ENCODE measurements at places on chromosomes 3 and 15.
A peak's percentile ranks its signal among the peaks of the same experiment; 100 is the strongest.

GRCh38 chr3:171694888-171695287, 115.4 kb downstream of the PLD1 start:
- DNase-seq, result no peak

DNA sequence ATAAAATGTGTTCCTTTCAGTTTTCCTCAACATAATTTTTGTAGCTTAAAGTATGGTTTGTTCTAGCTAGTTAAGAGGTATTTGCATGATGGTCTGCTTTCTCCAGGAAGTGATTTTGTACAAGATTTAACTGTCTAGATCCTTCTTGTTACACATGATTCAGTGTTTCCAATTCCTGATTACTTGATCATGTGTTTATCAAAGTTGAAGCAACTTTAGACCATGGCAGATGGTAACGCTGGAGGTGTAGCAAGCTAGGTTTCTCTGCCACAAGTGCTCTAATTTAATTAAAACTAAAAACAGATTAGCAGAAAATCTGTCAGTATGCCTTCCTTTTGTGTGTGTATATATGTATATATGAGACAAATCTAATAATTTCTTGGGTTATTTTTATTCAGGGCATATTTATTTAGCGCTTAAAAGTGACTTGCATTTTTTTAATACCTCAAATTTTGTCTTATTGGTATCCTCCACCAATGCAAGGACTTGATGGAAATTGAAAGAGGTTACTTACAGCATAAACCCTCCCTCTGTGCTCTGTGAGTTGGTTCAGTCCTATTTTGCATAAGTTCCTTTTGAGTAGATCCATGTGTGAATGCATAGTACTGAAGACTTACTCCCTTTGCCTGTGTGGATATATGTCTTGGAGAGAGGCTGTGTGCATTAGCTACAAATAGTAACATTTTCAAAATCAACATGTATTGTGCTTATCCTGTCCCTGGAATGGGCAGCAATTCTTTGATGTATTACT, 157.3 kb upstream of the CGNL1 start:
- peak; percentile 12 for DNase-seq

- no peak for DNase-seq
Observed at GRCh38 chr15:65653801-65654521, 32.2 kb downstream of the SLC24A1 start.

DNA sequence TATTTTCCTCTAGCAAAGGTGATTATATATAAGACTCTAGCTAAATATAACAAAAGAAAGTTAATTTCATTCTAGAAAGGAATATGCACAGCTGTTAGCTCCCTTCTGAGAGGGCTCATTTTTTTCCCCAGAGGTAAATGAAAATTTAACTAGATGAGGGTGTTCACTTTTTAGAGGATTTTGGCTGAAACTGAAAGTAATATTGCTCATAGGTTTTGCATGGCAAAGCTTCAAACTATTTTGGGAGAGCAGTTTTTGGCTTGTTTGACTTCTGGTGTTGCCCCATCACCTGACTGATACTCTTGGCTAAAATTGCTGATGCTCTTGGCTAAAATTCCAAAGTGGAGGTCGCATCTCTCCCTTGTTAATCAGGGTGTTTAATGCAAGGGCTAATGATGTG, 311.9 kb downstream of the EDEM1 start:
- no peak for DNase-seq

- no peak for DNase-seq
Observed at GRCh38 chr15:74431645-74432044, 2.1 kb downstream of the SEMA7A start.

- DNase-seq, result no peak
Observed at GRCh38 chr3:13629644-13630043, 80.7 kb downstream of the FBLN2 start.

- no peak for DNase-seq
Observed at GRCh38 chr3:105360003-105360402, 6.7 kb upstream of the ALCAM start.

- DNase-seq, result peak; percentile 83
Observed at GRCh38 chr3:183260167-183260904, 7.3 kb downstream of the B3GNT5 start.

DNA sequence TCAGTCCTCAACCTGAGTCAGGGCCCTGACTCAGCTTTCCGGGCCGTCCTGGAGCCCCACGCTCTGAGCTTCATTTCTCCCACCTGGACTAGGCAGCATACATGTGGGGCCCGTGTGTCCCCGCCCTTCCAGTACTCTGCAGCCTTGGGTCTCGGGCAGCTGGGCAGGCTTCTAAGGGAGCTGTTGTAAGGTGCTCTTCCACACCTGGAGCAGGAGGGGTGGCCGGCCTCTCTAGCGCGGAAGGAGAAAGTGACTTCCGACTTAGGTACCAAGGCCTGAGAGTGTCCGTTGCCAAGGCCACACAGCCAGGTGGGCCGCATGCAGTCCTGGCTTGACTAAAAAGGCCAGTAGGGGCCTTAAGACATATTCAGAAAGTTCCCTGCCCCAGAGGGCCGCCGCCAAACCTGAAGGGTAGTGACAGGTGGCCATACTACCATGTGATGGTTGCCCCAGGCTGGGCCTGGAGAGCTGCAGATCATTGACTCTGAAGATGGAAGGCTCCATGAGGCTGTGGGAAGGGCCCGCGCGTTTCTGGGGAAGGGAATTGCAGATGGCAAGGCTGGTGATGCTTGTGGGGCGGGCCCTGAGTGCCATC, 9.4 kb upstream of the SEMA3B start:
- DNase-seq, result no peak

DNA sequence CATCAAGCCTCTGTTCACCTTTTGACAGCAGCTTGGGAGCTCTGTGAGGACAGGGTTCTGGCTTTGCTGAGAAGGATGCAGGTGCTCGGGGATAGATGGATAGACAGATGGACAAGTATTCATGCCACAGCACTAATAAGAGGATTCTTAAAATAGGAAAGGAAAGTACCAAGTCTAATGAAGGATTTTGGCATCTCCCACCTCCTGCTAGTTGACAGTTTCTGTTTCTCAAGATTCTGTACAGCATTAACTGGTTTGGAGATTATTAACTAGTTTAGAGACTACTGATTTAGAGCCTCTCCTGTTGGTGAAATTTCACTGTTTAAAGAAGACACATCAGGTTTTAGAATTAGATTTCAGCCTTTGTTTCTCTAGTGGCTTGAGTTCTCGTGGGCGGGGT, 152.3 kb downstream of the CACNA1D start:
- no peak for DNase-seq

GRCh38 chr3:13057282-13058040, 15.8 kb downstream of the IQSEC1 start:
- no peak for DNase-seq

GRCh38 chr3:63611382-63611781, 41.1 kb upstream of the SNTN start:
- DNase-seq, result no peak

DNA sequence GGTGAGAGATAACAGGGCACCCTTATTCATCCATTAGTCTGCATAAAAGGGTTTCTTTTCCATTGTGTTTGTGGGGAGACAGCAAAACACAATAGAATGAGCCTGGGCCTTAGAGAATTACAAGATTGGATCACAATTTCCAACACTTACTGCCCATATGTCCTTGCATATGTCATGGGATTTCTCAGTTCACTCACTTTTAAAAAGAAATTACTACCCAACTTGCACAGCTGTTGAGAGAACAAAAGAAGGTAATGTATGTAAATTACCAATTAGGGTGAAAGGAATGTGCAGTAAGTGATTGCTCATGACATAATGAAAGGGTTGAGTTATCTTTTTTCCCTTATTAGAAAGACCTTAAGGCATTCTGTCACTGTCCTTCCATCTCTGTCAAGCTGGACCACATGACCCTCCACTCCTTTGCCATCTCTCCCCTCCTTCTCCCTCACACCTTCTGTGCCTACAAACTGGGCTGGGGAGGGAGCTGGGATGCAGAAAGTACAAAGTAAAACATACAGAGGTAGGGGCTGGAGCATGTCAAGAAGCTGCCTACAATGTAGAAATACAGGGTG, 244.2 kb downstream of the ZMAT3 start:
- DNase-seq, result no peak

DNA sequence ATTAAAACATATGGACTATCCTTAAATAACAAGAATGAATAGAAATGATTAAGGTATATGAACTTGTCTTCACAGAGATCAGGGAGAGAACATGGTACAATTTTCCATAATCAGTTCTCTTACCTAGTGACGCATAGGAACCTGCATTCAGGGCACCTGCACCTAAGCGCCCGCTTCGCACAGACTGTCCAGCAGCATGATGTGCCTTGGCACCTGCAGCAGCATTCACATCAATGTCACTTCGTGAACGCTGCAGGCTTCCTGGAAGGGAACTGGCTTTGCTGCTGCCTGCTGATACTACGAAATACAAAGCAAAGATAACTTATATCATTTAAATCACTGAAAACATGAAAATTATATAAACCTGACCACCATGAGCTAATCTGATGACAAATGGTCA, 115.2 kb downstream of the CLASP2 start:
- no peak for DNase-seq

DNA sequence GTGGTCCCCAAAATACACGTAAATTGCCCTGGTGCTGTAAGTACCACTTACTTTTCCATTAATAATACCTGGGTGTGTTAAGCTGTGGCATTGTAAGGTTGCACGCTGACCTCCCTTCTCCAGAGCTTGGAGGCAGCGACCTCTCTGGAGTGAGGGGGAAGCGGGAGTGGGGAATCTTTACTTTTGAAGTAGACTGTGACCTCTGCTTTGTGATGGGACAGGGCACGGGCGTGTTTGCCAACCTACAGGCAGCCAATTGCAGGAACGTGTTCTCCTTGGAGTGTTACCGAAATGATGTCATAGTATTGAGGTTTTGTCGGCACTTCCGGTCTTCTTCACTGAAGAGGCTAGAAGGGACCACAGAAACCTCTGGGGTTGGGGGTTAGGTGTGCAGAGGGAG, 227.3 kb upstream of the C2CD4B start:
- DNase-seq, result peak; percentile 63

DNA sequence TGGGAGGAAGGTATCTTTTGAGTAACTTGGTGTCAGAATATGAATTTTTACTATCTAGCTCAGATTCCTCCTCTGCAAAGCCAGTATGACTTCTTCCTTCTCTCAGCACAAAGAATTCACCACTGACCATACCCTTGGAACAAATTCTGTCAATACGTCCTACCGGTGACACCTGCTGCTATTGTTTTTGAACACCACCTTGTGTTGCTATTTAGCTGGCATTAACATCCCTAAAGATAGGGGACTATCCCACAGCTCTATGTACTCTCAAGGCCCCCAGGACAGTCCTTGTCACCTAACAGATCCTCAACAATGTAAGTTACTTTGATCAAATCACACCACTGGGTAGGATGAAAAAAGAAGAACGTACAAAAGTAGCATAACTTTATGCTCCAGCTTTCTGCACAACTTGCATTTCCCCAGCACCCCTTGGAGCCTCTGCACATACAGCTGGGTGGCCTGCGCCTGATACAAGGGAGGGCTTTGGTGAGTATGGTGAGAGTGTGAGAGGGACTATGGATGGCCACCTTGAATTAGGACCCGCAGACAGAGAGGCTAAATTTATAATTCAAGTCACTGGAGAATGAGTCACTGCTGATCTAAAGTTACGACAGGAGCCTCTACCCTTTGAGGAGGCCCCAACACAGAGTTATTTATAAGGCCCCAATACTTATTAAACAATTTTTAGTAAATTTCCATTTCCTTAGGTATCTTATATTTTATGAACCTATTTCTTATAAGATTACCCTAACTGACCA, 2.3 kb upstream of the COLQ start:
- no peak for DNase-seq

- DNase-seq, result no peak
Observed at GRCh38 chr3:46090161-46090591, 62.9 kb upstream of the XCR1 start.

- DNase-seq, result no peak
Observed at GRCh38 chr3:109149078-109149477, 12.6 kb downstream of the C3orf85 start.

- no peak for DNase-seq
Observed at GRCh38 chr3:56413911-56414310, 54.4 kb downstream of the ERC2 start.

- peak; percentile 13 for DNase-seq
Observed at GRCh38 chr3:71051893-71052687, 531.4 kb downstream of the FOXP1 start.

- DNase-seq, result peak; percentile 56
Observed at GRCh38 chr3:46087871-46088270, 60.6 kb upstream of the XCR1 start.

GRCh38 chr3:37174532-37175126, at the start of gene LRRFIP2:
Gene LRRFIP2 (minus strand): TSS chr3:37174582. CDS start chr3:37148983, 25,599 bp downstream.
- DNase-seq, result peak; percentile 19

- no peak for DNase-seq
Observed at GRCh38 chr3:187725224-187725623, 20.0 kb downstream of the BCL6 start.

DNA sequence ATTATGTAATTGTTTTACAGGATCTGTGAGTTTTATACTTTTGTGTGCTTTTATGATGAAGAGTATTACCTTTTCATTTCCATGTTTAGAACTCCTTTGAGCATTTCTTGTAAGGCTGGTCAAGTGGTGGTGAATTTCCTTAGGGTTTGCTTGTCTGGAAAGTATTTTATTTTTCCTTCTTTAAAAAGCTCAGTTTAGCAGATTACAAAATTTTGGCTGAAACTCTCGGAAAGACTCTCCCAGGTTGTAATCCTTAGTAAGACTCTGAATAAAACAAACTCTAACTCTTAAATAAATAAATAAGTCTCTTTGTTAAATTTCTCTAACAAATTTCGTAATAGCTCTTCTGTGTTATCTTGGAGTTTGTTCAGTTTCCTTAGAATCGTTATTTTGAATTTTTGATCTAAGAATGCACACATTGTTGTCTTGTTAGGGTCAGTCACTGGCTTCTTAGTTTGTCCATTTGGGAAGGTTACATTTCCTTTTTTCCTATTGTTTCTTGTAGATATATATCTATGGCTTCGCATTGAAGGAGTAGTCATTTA, 14.7 kb upstream of the ACOX2 start:
- DNase-seq, result no peak

DNA sequence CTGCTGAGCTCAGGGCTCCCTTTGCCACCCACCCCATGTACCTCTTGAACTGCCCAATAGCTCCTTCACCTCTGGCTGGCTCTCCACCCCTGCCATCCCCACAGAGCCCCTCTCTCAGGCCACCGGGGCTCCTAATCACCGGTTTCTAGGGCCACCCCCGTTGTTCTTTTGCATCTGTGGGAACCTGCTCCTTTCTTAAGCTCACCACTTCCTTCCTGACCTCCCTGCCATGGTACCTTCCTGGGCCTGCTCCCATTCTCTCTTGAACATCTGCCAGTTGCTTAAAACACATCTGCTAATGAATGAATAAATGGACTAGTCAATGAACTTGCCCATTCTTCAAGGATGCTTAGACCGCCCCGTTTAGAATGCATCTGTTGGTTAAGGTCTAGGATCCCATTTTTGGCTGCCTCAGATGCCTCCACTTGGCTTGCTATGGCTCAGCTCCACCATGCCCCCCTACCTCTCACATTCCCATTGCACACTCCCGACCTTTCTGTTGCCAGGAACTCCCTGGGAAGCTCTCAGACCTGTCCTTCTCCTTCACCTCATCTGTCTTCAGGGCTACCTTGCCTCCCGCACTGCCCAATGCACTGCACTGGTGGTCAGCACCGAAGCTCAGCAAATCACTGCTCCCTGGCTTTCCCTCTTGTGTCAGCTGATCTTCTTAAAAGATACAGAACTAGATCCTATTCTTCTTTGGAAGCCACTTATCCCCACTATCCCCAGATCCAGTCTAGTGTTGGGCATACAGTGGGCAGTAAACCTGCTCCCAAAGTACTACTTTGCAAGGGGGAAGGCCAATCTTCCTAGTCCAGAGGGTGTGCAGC, 9.1 kb downstream of the AMOTL2 start:
- no peak for DNase-seq

GRCh38 chr3:89139870-89140269, 32.4 kb downstream of the EPHA3 start:
- no peak for DNase-seq

- DNase-seq, result no peak
Observed at GRCh38 chr3:48662145-48662752, 437 bp downstream of the CELSR3 start.
